ENCODE measurements at places on chromosomes 3 and 15.

GRCh38 chr3:42443819-42444436 is 33.5 kb upstream of the LYZL4 start:
- peak; percentile 64 for DNase-seq

GRCh38 chr15:51759557-51760070 is 8.2 kb downstream of the TMOD2 start:
- DNase-seq: no peak

- DNase-seq: peak; percentile 44
Observed at GRCh38 chr15:74403991-74404563, 29.7 kb downstream of the SEMA7A start.

- DNase-seq: no peak
Observed at GRCh38 chr3:38370861-38371260, 24.3 kb downstream of the XYLB start.

- no peak for DNase-seq
Observed at GRCh38 chr15:98767692-98768091, 119.4 kb downstream of the IGF1R start.

GRCh38 chr15:71792521-71792920 is 17.8 kb upstream of the NR2E3 start:
- DNase-seq: no peak

DNA sequence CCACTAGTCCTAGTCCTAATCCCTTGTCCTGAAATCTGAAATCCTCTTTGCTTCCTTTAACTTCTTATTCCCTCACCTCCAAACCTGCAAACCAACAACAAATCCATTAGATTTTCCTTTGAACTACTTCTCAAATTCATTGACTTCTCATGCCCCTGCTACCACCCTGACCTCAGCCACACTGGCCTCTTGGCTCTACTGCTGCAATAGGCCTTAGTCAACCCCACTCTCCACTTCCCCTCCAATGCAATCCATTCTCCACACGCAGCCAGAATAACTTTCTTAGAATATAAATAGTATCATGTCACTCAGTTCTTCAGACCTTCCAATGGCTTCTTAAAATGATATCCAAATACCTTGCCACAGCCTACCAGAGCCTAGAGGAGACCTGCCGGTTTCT is 131.1 kb upstream of the GADL1 start:
- DNase-seq: no peak

GRCh38 chr15:57218826-57219576 is 157.3 kb upstream of the CGNL1 start:
- no peak for DNase-seq

- no peak for DNase-seq
Observed at GRCh38 chr15:61841466-61841865, 218.8 kb downstream of the VPS13C start.

DNA sequence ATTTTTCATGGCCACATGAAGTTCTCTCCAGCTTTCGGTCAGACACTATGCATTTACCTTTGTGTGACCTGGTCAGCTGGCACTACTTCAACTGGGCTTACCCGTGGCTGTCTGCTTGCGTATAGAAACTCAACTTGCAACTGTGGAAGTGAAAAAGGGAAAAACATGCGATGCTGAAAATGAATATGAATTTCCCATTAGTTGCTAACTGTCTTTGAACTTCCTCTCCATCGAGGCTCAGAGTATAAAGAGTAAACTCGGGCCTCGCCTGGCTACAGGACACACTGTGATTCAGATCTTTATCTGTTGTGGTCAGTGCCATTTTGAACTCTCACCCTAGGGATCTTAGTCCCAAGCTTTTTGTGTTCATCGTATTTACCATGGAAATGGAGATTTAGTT is 26.8 kb downstream of the NFKBIZ start:
- no peak for DNase-seq

- DNase-seq: peak; percentile 10
Observed at GRCh38 chr3:38585791-38586420, 63.6 kb downstream of the SCN5A start.

DNA sequence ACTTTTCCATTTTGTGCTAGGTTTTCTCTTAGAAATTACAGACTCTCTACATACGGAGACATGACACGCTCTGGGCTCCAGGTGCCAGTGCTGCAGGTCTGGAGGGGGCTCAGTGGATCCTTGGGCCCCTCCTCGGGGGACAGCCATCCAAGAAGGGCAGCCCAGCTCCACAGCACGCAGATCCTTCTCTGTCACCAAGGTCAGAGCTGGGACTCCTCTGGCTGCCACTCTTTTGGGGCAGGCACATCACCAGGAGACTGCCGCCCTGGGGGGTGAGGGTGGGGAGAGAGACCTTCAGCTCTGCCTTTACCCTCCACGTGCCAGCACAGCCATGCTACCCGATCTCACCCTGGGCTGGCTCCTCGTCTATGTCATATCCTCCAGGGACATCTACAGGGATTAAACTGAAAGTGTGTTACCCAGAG is 65.6 kb downstream of the ATP10A start:
- DNase-seq: no peak

GRCh38 chr15:44598892-44599291 is 61.9 kb downstream of the EIF3J start:
- no peak for DNase-seq

DNA sequence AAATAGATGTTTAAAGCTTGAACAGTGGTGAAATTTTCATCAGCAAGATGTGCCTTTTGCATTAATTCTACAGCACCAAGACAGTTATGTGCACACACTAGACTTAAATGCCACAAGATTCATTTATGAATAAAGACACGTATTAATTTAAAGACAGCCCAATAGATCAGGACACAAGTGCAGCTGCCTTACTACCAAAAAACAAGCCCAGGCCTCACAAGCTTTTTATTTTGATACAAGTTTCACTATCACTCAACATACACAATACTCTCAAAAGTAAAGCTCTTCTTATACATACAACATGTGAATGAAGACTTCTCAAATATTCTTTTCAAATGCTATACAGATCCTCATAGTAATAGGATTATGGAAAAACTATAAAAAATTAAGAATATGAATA is 2.4 kb downstream of the ACAP2 start:
- no peak for DNase-seq

DNA sequence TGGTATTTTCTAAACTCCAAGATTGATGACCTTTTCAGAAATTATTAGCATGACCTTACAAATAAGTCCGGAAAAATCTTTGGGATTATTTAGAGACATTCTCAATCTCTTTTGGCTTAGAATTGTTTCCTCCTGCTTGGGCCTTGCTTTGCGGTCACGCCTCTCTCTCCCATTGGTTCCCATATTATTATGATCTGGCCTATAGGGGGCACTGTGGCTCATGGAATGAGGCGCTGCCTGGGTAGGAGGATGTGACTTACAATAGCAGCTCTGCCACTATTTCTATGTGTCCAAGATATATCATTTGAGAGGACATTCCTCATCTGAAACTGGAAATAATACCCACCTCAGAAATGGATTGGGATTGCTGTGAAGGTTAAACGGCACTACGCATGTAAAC is 464.9 kb downstream of the MFSD1 start:
- no peak for DNase-seq

- peak; percentile 65 for DNase-seq
Observed at GRCh38 chr15:75107908-75108838, 84.8 kb downstream of the PPCDC start.

DNA sequence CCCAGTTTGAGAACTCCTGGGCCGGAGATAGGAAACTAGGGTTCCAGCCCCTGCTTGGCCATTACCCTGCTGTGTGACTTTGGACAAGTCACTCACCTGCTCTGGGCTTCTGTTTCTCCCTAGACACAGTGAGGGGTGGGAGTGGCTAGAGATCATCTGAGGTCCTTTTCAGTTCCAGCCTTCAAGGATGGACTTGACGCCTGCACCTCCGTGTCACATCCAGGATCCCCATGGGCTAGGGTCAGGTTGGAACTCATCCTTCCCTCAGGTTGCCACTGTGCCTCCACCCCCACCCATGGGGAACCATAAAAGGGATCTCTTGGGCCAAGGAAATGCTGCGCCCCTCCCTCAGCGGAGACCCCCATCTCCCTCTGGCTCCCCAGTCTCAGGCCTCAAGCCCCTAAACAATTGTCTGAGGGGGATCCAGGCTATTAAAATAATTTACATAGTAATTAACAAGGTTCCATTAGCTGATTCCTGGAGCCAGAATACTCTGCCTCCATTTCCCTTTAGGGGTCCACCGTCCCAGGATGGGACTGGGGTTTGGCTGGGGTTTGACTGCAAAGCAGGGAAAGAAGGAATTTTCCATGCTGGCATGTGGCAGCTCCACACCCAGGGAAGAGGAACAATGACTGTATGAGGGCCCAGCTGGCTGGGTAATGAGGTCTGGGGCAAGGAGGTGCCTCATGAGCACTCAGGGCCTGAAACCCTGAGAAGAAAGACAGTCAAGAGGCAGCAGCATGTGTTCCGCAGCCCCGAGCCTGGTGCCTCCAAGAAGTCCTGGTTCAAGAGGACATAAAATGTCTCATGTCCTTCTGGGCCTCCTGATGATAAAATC is 177.7 kb downstream of the SMAD6 start:
- no peak for DNase-seq

- DNase-seq: no peak
Observed at GRCh38 chr3:191566469-191566868, 105.5 kb downstream of the PYDC2 start.

GRCh38 chr3:61149236-61149635 is 102.0 kb downstream of the FHIT start:
- no peak for DNase-seq

DNA sequence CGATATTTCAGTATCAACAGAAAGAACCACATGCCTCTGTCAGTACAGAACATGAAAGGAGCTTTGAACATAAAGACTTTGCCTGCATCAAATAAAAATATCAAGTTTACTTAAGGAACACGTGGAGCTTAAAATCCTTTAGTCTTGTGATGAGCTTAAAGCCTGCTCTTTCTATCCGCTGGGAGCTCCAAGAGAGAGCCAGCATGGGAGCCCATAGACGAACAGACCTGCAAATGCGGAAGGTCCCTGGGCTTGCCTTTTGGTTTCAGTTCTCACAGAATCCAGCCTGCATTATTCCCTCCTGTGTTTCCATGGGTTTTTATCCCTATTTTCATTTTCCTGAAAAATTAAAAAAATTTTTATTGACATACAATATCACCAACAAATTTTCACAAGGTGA is 530.6 kb upstream of the RGMA start:
- no peak for DNase-seq

GRCh38 chr3:148457886-148458285 is 239.8 kb upstream of the AGTR1 start:
- DNase-seq: no peak

DNA sequence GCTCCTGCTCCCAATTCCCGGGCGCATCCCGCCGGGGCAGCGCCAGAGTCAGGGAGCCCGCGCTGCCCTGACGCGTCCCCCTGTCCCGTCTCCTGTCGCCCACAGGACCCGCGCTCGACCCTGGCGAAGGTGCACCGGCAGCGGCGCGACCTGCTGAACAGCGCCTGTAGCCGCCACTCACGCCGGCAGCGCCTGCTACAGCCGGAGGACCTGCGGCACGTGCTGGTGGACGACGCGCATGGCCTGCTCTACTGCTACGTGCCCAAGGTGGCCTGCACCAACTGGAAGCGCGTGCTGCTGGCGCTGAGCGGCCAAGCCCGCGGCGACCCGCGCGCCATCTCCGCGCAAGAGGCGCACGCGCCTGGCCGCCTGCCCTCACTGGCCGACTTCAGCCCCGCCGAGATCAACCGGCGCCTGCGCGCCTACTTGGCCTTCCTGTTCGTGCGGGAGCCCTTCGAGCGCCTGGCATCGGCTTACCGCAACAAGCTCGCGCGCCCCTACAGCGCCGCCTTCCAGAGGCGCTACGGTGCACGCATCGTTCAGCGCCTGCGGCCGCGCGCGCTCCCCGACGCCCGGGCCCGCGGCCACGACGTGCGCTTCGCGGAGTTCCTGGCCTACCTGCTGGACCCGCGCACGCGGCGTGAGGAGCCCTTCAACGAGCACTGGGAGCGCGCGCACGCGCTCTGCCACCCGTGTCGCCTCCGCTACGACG is 16.9 kb downstream of the C3orf22 start:
- peak; percentile 12 for DNase-seq

GRCh38 chr3:117483839-117484238 is 774.3 kb downstream of the TUSC7 start:
- no peak for DNase-seq

GRCh38 chr3:184295771-184296170 is 3.3 kb upstream of the PSMD2 start:
- no peak for DNase-seq

- no peak for DNase-seq
Observed at GRCh38 chr3:149356630-149357029, 20.8 kb downstream of the TM4SF1 start.

DNA sequence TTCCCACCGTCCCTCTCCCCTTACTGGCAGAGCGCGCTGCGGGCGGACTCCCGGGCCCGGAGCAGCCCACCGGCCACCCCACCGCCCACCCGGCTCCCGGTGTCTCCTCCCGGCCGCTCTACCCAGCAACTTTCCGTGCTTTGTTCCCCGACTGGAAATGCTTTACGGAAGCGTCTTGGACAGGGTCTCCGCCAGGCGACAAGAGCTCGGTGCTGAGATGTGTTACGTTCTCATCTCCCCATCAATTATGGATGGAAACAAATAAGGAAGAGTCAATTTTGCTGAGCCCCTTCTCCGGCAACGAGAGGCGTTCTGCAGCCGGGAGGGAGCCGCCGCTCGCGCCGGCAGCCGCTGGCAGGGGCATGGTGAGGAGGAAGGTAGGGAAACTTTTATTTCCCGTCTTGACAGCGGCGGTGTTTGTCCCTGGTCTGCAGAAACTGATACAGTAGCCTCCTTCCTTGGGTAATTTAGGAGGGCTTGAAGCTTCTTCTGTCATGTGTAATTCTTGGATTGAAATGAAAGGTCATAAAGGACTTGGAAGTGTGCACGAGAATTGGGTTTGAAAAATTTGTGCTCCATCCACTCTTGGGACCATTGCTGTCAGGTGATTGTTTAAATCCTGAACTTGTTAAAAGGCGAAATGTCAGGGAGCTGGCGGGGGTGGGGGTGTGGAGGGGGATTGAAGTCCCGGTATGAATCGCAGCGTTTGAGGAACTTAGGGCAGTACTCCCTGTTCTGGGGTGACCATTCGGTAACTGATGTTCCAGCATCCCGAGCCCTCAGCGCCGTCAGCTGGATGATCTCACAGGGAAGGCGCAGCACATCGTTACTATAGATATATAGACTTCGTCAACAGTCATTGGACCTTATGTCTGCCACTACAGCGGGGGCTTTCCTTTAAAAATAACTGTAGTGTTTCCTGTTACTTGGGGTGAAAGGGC is 1.5 kb downstream of the SEMA6D start:
- DNase-seq: no peak

GRCh38 chr15:101242999-101243336 is 8.9 kb downstream of the CHSY1 start:
- DNase-seq: no peak

DNA sequence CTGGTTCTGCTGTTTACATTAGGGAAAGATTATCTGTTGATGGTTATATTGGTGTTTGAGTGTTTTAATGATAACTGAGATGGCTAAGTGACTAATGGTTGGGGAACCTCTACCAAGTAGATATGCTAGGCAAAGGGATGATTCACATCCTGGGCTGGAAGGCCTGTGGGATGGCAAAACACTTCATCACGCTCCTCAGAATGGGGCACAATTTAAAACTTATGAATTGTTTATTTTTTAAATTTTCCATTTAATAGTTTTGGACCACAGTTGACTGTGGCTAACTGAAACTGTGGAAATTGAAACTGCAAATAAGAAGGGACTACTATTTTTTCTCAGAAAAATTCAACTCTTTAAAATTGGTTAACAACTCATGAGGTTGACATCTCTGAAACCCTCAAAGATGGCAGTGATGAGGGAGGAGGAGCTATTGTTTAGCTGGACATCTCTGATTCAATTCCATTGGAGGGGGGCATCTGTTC is 100.5 kb upstream of the ZBED2 start:
- no peak for DNase-seq

GRCh38 chr15:50500352-50500751 is 46.1 kb downstream of the USP50 start:
- DNase-seq: no peak

Data from activated B cell treated with CpG ODN at 0.5 μM for 24 hours (primary cell).